COR-L47 (cell line): ENCODE measurements at places on chromosomes 2 and 18.

DNA sequence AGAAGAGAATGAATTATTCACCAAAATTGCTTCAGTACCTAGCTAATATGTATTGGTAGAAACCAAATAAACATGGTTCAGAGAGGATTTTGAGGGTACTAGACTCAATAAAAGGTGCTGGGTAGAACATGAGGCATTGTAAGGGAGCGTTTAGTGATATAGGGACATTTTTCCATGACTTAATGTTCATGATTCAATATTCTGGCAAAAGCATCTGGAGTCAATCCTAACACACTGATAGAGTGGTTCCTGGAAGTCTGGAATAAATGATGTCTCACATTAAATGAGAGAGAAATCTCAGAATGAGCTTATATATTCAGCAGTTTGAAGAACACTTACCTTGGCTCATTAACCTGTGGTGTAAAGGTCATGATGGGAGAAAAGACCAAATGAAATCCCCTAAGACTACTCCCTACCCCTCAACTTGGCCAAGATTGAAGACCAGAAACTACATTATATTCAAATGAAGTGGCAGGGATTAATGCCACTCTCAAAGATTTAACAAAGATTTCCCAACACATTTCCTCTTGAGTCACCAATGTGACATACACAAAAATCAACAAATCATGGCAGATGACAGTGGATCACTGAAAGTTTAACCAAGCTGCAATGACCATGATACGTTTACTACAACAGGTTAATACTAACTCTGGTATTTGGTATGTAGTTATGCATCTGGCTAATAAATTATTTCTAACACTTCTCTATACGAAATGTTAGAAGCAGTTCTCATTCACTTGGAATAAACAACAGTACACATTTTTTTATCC, 309.5 kb downstream of the SATB2 start:
- no peak for DNase-seq

DNA sequence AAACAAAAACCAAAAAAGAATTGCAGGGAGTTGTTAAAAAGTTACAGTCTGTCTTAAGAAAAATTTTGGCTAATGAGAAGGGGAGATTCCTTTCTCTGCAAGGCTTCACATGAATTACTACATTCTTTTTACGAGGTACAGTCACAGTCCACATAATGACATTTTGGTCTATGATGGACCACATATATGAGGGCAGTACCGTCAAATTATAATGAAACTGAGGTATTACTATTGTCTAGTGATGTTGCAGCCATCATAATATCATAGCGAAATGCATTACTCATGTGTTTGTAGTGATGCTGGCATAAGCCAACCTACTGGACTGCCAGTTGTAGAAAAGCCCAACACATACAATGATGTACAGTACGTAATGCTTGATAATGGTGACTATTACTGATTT, 12.5 kb downstream of the SERPINB7 start:
- DNase-seq: no peak

- DNase-seq: no peak
Measured at GRCh38 chr2:231717281-231718171, 9.2 kb downstream of the PTMA start.

DNA sequence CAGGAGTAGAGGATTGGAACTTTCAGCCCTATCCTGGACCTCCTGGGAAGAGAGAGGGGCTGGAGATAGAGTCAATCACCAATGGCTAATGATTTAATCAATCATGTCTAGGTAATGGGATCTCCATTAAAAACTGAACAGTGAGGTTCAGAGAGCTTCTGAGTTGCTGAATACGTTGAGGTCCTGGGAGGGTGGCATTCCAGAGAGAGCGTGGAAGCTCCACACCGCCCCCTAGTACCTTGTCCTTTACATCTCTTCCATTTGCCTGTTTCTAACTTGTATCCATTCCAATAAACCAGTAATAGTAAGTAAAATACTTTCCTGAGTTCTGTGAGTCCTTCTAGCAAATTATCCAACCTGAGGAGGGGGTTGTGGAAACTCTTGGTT, 101.7 kb downstream of the B3GNT2 start:
- DNase-seq: no peak

DNA sequence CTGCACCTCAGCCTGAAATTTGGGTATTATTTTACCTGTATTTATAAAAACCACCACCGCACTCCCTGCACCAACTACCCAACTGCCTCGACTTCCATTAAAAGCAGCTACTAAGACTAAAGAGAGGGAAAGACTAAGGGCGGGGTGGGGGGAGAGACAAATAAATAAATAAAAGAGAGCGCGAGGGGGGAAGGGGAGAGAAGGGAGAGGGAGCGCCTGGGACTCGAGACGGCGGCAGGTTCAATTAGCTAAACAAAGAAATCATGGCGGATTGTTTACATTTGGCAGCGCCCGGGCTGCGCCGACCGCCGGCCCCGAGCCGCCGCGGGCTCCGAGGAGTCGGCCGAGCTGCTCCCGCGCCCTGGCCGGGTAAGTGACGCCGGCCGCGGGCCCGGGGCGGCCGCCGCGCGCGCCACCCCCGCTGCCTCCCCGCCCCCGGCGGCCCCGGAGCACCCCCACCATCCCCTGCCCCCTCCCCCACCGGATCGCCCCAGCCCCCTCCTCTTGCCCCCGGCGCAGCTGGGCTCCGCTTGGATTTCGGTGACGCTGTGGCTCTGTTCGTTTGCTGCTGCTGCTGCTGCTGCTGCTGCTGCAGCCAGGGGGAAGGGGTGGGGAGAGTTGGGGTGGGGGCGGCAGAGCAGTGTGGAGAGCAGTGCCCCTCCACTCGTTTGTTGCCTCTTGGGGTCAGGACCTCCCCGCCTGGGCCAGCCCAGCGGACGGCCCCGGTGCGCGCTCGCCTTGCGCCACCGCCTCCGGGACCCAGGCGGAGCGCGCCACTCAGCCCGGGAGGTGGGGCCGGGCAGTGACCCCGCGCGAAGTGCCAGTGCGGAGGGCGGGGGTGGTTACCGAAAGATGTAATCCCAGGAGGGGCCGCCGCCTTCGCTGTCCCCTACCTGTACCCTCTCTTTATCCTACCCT, 187.2 kb upstream of the FANCL start:
- peak; percentile 62 for DNase-seq

DNA sequence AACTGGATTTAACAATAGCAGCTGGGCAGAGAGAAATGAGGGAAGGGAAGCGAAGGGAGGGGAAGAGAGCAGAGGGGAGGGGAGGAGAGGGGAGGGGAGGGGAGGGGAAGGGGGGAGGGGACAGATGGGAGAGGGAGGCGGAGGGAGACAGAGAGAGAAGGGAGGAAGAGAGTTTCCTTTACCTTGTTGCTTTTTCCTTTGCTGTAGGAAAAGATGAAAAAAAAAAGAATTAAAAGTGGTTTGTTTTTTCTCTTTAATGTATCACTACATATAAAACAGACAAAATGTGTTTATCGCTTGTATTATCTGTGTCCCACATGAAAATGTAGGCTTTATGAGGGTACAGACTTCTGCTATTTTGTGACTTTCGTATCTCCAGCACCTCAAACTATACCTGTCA, 190.4 kb upstream of the KYNU start:
- no peak for DNase-seq
